ENCODE measurements at places on chromosomes 13 and 19.

- no peak for DNase-seq
Observed at GRCh38 chr13:84684048-84684662, 801.9 kb upstream of the SLITRK1 start.

- DNase-seq = no peak
Observed at GRCh38 chr13:55437162-55437561, 1703.6 kb upstream of the PRR20A start.

- no peak for DNase-seq
Observed at GRCh38 chr13:44195245-44195644, 178.4 kb upstream of the SERP2 start.

- DNase-seq = no peak
Observed at GRCh38 chr13:55566334-55566733, 1574.4 kb upstream of the PRR20A start.

DNA sequence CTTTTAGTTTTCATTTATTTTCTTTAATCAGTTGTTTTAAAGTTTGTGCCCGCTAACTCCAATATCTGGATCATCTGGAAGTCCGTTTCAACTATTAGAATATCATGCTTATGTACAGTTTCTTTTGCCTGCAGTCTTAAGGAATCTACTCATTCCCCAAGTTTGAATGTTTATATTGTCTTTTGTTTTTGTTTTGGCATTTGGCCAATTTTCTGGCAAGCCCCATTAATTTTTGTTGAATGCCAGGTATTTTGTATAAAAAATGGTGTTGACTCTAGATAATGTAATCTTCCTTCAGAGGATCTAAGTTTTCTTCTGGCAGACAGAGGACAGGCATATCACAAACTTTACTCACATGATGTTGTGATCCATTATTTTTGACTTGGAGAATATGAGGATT, 11.1 kb upstream of the ZNF235 start:
- DNase-seq = no peak

DNA sequence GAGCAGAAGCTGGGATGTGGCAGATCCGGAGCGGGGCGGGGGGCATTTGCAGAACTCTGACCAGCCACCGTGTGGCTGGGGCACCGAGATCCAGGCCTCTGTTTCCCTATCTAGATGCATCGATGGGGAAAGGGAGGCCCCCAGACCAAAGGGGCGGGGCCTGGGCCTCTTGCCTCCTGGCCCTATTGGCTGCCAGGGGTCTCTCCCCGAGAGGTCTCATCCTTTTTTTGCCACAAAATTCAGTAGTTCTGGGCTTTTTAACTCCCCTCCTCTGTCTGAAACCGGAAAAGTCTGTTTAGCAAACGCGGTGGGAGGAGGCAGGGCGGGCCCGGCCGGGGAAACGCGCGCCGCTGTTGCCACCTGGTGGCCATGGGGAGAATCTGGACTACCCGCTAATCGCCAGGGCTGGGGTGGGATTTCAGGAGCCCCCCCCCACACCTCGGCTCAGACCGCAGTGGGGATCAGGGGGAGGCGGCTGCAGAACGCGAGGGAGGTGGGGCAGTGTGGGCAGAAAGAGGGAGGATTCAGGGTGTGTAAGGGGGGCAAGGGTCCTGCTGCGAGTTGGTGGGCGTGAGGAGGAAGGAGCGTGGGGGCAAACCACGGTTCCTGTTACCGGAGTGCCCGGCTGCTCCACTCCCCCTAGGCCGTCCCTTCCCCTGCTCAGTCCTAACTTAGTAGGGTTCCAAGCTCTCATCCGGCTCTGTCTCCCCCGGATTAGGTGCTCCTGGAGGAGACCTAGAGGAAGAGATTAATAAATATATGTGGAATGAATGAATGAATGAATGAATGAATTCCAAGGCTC, 28.3 kb downstream of the IL12RB1 start:
- DNase-seq = peak; percentile 79

GRCh38 chr13:33454844-33455705, 169.5 kb upstream of the STARD13 start:
- DNase-seq = peak; percentile 91

DNA sequence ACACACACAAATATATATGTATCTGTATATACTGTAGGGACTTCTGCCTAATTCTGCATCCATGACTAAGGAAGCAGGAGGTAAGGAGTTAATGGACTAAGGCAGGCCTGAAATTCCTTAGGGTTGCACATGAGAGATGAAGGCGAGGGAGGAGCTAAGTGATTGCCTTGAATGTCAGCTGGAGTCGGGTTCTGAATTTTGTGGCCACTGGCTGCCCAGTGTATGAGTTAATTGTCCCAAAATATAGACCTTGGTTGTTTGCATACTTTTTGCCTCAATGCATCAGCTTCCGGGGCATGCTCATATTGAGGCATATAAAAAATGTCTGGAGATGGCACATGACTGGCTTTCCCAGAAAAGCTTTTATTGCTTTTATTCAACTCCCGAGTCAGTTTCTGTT, 245.5 kb downstream of the TDRD3 start:
- DNase-seq = no peak

- DNase-seq = peak; percentile 24
Observed at GRCh38 chr13:37486171-37486681, 112.3 kb downstream of the POSTN start.

GRCh38 chr13:75372517-75372916, 109.5 kb downstream of the TBC1D4 start:
- DNase-seq = peak; percentile 66

DNA sequence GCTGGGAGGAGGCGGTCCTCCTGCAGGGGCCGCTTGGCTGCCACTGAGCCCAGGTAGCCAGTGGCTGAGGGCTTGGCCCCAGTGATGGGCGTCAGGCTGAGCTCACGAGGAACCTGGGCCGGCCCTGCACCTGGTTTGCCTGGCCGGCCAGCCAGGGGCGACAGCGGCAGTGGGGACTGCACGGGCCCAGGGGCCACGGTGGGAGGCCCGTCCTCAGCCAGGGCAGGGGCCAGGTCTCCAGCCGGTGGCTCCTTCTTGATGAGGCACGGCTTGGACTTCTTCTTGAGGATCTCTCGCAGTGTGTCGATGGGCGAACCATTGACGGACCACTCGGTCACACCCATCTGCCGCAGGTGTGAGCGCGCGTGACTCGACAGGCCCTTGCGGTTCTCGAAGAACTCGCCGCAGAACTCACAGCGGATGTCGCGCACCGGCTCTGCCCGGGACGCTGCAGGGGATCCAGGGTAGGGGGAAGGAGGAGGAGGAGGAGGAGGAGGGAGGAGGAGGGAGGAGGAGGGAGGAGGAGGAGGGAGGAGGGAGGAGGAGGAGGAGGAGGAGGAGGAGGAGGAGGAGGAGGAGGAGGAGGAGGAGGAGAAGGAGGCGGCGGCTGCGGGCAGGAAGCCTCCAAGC, 6.6 kb upstream of the AKAP8L start:
- no peak for DNase-seq

DNA sequence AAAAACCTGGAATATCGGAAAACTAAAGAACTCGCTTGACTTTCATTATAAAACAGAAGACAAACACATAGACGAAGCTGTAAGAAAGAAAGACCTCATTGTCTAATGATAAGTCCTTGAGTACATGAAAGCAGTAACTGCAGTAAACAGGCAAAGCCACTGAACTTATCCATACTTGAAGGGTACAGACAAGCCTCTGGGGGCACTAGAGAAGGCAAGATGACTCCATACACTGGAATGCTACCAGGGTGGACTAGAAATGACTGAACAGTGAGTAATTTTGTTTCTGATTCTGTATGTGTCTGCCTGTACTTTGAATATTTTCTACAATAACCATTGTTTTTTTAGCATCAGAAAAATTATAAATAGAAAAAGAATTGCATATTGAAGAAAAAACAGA, 507.9 kb downstream of the UQCRFS1 start:
- peak; percentile 95 for DNase-seq

GRCh38 chr19:29695765-29696564, 19.1 kb downstream of the C19orf12 start:
- no peak for DNase-seq

- peak; percentile 6 for DNase-seq
Observed at GRCh38 chr13:100584896-100585295, 3.7 kb downstream of the GGACT start.

- peak; percentile 37 for DNase-seq
Observed at GRCh38 chr13:84609716-84610115, 727.4 kb upstream of the SLITRK1 start.

- DNase-seq = peak; percentile 78
Observed at GRCh38 chr19:45444318-45445041, 20.8 kb upstream of the ERCC1 start.

GRCh38 chr13:86976521-86977324, 694.4 kb upstream of the SLITRK5 start:
- peak; percentile 21 for DNase-seq

Measured in fibroblast of skin of scalp (primary cell).